ENCODE measurements at places on chromosomes 7 and 10.

DNA sequence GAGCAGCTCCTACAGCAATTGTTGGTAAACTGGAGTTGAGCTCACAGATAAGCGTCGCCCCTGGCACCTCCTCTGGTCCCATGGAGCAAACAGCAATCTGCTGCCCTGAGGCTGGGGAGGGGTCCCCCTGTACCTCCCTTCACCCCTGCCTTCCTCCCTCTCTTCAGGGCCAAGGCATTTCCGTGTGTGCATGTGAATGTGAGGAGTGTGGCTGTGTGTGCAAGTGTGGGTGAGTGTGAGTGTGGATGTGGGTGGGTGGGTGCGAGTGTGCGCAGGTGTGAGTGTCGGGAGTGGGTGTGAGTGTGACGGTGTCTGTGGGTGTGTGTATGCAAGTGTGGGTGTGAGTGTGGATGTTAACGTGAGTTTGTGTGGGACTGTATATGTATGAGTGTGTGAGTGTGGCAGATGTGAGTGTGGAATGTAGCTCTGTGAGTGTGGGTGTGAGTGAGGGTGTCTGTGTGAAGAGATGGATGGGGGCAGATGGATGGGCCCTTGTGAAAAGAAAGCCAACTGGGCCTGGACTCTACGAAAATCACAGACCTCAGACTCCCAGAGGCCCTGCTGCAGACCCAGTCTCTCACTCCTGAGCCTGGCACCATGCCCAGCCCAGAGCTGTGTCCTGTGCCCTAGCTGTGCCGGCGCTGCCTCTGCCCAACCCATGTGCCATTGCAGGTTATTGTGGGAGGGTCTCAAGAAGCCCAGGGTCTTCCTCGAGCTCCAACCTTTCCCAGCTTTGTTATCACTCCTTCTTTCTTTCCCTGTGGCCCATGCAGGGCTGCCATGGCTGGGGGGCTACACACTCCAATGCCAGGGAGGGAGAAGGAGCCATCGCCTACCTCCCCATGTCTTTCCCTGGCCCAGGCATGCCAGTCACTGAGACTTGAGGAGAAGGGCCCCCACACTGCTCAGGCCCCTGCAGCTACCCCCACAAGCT, 73.9 kb downstream of the GRID1 start:
- no peak for DNase-seq

- DNase-seq, result no peak
Measured at GRCh38 chr7:23894892-23895569, 185.0 kb downstream of the STK31 start.

DNA sequence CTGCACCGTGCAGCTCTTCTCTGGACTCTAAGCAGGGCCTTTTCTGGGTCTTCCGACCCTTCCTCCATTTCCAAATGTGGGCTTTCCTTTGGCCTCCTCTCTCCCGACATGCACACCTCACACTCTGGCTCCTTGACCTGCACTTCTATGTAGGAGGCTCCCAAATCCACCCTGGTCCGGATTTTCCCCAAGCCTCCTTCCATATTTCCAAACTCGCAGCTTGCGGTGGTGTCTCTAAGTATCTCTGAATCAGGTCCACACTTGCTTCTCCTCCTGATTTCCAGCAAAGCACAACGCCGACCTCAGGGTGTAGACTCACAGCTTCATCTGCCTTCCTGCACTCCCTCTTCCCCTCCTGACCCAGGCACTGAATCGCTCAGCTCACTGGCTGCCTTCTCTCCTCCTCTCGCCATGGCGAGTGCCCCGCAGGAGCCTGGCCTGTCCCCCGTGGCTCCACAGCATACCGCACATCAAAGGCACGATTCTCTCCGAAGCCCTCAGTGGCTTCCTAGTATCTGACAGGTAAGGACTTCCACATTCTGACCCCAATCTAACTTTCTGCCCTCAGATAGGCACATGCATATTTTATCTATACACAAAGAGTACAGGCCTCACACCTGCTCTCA, 27.8 kb downstream of the DIP2C start:
- DNase-seq, result no peak

GRCh38 chr10:11146402-11147171, 128.9 kb downstream of the CELF2 start:
- no peak for DNase-seq

DNA sequence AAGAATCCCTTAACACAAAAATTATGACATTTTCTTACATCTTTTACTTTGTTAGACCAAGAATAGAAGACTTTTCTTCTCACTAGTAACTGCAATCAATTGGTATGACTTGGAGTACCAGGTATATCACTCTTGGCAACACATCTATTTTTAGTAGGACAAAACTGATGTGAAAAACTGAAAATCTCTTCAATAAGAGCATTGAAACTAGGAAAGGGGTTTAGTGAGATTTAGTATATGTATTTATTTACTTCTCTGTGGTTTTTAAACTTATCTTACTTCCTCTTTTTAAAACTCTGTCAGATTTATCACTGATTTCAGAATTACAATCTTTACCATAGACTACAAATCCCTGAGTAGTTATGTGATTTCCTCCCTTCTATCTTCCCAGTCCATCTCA, 366.2 kb downstream of the PCDH15 start:
- DNase-seq, result no peak
